ENCODE measurements at places on chromosomes 6 and 20. TPM values are rescaled to one million over a fixed set of nuclear protein-coding genes. Genes with fewer than 3 reads are reported as not detected.

The BPI gene
- total RNA-seq: not detected

The VGLL2 gene
- not detected for total RNA-seq

The BMP6 gene
- total RNA-seq: 18.9 TPM

The ADTRP gene
- 0.71 TPM for total RNA-seq

The NHSL1 gene
- 4.1 TPM for total RNA-seq

The EYA2 gene
- total RNA-seq: 2.6 TPM

The IP6K3 gene
- 0.31 TPM for total RNA-seq

The OLIG3 gene
- total RNA-seq: not detected

The DEFB132 gene
- not detected for total RNA-seq

The SLC25A27 gene
- 0.98 TPM for total RNA-seq

The GSTA2 gene
- total RNA-seq: not detected

The TCF21 gene
- total RNA-seq: not detected

The SPEF1 gene
- total RNA-seq: 1.9 TPM

The SPATS1 gene
- total RNA-seq: not detected

The GTSF1L gene
- total RNA-seq: not detected

The TMEM170B gene
- 0.86 TPM for total RNA-seq
